ENCODE measurements at places on chromosomes 1 and 21.

DNA sequence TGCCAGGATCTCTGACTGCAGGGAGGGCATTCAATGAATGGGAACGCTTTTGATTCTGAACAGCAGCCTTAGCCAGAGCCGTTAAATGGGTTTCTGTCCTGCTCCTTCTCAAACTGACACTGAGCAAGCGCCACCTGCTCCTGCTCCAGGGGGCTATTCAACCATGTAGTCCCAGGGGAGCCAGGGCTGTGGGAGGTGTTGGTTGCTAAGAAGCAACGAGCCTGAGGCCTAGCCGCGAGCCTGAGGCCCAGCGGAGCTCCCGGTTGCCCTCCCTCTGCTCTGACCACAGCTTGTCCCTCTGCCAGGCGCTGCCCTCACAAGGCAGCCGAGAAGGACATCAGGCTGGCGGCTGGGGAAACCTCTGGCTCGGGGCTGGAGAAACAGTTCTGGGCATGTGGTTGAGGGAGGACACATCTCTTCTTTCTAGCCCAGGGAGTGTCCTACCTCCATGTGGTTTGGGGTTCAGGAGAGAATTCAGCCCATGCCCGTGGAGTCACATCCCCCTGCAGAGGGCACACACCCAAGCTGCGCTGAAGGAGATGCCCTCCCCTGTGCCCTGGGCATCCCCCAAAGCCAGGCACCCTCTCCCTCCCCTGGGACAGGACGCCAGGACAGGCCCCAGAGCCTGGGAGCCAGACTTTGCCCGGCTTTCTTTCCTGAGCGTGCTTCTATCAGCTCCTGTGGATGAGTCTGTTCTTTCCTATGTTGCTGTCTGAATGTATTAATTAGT is 18.0 kb downstream of the PCP4 start:
- no peak for DNase-seq

- no peak for DNase-seq
Measured at GRCh38 chr21:34675871-34676270, 7.1 kb downstream of the CLIC6 start.

GRCh38 chr1:115227346-115228082 is 110.5 kb downstream of the NGF start:
- no peak for DNase-seq

DNA sequence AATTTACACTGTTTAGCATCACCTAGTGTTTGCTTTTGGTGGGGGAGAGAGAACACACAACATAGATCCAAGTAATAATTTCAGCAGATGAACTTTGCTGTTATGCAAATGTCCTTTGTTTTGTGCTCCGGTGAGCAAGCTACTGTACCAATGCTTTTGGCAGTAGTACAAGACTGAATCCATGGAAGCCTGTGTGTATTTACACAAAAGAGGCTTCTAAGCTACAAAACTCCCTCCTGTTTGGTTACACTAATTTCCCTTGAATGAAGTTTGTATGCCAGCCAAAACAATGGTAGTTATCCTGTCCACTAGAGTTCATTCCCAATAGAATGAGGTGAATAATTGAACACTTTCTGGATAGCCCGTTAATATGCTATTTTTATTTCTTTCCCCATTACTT is 320.5 kb downstream of the KCTD3 start:
- DNase-seq, result no peak

GRCh38 chr1:101236516-101237228 is at the start of gene S1PR1:
Gene S1PR1, plus strand, starts transcription at chr1:101237019. Its CDS starts 1,966 bp downstream, at chr1:101238985.
- DNase-seq, result peak; percentile 93
